Fibroblast of the aortic adventitia (primary cell): ENCODE measurements at places on chromosomes 16 and 17. TPM values are rescaled to one million over a fixed set of nuclear protein-coding genes. Genes with fewer than 3 reads are reported as not detected.

DNA sequence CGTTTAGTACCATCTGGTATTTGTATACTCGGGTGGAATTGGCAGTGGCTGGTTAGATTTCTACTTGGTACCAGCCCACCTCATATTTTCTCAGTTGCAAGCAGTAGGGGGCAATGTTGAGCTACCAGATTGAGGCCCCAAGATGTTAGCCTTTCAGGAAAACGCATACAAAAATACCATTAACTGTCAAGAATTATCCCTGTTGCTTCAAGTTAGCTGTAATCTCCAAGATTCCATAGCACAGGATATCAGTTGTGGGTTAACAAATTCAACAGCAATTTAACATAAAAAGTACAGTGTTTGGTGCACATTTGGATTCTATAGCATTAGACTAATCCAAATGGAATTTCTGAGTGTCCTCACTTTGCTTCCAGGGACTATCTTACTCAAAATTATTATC lies 188.2 kb downstream of the FTO start:
- peak; percentile 86 for DNase-seq

DNA sequence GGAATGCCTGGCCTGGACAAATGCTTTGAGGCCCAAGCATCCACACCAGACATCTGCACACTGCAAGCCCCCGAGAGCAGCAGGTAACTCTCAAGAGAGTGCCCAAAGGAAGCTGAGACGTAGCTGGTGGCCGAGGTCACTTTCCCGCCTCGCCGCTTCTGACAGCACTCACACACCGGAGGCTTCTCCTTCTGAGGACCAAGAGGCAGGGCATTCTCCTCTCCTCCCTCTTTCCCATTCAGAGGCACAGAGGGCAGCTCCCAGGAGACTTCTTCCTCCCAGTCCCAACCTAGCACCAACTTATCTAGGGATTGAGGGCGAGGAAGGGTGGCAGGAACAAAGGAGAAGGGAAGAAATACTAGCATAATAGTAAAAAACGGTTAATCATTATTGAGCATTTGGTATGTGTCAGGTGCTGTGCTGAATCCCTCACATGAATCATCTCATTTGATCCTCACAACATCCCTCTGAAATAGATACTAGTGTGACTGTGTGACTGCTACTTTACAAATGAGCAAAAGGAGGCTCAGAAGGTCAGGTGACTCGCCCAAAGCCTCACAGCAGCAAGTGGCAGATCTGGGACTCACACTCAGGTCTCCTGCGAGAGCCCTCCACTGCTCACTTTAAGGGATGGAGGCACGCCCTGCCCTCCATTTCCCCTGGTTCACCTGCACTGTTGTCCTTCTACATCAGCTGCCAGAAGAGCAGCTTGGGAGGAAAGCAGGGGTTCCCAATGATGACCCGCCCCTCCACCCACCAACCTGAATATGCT lies 41.8 kb downstream of the MYO18A start:
- no peak for DNase-seq

GRCh38 chr16:64900019-64900418 lies 221.8 kb downstream of the CDH11 start:
- no peak for DNase-seq

DNA sequence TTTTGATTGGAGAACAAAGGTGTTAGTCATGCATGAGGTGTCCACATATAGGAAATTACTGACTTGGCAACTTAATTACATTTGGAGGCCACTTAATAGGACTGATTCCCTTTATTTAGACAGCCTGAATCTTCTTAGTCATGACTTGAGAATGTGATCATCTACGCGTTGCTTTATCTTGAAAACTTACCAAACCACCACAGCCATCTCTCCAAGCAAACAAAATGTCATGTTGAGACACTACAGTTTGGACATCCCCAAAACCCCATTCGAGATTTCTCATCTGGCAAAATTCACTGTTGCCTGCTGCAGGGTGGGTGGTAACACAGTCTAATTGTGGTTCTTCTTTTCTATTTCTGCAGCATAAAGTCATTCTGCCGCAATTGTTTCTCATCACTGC lies 176.5 kb upstream of the CDH5 start:
- peak; percentile 98 for DNase-seq

DNA sequence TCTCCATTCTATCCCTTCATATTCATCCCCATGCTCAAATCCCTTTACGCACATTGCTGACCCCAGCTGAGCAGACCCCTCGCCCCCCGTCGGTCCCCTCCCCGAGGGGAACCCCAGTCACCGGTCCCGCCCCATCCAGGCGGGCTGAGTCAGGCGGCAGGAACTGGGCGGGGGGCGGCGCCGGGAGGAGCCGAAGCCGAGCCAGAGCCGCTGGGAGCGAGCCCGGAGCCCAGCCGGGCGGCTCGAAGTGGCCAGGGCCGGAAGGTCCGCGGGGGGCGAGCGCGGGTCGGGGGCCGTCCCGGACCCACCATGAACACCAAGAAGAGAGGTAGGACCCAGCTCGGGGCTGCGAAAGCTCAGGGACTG lies 8.6 kb downstream of the RIPOR1 start:
- DNase-seq = no peak

DNA sequence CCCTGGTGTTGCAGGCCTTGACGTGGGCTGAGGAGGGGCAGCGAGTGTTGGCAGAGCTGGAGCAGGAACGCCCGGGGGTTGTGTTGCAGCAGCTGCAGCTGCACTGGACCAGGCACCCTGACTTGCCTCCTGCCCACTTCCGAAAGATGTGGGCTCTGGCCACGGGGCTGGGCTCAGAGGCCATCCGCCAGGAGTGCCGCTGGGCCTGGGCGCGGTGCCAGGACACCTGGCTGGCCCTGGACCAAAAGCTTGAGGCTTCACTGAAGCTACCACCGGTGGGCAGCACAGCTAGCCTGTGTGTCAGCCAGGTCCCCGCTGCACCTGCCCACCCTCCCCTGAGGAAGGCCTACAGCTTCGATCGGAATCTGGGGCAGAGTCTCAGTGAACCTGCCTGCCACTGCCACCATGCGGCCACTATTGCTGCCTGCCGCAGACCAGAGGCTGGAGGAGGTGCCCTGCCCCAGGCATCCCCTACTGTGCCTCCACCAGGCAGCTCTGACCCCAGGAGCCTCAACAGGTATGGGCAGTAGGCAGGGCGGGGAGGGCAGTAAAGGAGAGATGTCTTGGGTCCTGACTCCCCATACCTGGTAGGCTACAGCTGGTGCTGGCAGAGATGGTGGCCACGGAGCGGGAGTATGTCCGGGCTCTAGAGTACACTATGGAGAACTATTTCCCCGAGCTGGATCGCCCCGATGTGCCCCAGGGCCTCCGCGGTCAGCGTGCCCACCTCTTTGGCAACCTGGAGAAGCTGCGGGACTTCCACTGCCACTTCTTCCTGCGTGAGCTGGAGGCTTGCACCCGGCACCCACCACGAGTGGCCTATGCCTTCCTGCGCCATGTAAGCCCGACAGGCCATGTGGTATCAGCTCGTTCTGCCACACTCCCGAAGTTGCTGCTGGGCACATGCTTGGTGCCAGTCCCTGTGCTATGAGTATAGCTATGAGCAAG lies 5.6 kb downstream of the PLEKHG4 start:
- no peak for DNase-seq

GRCh38 chr16:27973678-27974077 lies 89.8 kb downstream of the GSG1L start:
- DNase-seq = no peak

DNA sequence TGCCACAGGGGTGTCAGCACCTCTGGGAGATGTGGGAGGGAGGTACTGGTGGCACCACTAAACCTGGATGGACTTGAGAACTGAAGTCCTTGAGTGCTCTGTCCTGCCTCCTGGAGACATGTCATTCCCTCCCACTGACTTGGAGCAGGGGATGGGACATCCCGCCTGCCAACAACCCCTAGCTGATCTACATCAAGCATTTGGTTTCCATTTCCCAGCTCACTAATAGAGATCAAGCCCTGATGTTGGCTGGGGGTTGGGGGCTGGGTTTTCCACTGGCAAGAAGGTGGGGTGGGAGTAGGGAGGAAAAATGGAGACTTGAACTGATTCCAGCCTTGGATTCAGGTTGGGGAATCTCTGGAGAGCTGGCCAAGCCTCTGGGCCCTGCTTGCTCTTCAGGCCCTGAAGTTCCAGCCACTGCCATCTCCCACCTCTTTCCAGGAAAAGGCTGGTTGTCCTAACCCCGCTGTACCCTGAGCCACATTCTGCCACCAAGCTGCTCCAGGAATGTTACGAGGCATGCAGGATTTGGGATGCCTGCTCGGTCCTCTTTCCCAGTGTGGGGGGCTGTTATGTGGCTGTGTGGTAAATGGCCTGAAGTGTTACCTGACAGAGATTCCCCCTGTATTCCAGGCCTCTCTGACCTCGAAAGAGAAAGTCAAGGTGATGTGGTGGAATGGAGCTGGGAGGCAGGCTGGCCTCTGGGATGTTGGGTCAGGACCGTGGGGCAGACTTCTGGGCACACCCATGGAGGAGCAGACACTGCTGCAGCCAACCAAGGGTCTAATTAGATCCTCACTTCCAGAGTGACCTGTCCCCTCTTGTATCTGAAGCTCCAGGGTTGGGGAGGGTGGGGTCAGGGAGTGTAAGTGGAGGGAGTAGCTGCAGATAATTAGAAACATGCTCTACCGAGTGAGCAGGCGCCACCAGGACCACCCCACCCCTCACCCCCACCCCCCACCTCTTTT lies 16.7 kb downstream of the IGFBP4 start:
- DNase-seq = no peak

DNA sequence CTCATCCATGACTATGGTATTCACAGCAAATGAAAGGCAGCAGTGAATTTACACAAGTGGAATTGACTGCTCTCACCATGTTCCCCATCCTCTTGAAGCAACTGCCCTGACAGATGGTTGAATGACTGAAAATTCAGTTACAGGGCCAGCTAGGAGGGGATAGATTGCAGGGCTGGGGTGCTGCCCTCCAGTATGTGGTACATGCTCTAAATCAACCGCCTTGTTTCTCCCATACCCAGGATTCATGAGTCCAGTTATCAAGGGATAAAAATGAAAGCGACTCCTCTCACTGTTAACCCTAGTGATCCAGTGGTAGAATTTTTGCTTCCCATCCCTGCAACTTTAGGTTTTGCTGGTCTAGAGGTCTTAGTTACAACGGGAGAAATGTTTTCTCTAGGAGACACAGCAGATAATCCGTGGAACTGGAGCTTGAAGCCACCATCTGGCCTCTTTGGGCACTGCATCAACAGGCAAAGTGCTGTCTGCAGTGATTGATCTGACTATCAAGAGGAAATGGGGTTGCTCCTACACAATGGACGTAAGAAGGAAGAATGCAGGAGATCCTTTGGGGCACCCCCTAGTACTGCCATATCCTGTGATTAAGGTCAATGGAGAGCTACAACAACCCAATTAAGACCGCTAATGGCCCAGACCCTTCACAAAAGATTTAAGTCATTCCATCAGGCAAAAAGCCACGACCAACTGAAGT lies 32.0 kb downstream of the SCPEP1 start:
- DNase-seq = peak; percentile 50

DNA sequence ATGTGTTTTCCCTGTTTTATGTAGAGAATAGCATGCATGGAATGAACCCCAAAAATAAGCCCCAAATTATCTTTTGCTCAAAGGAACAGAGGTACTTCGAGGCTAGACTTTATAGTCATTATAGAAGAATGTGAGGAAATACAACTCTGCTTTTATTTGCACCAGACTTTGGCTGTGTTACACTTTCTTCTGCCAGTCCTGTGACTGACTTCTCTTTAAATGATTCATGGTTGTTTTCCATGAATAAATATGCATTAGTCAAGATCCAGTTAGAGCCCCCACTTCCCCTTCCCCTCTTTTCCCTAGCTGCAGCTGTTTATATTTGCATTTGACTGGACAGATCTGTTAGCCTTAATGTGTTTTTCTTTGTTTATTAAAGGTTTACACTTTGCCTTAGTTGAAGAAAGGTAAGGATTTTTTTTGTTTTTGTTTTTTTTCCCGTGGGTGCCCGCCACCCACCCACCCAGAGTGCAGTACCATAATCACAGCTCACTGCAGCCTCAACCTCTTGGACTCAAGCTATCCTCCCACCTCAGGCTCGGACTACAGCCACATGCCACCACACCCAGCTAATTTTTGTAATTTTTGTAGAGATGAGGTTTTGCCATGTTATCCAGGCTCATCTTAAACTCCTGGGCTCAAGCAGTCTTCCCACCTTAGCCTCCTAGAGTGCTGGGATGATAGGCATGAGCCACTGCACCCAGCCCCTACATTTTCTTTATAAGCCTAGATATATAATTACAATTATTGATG lies 152.6 kb downstream of the CYB561 start:
- peak; percentile 77 for DNase-seq

The TMEM106A gene
- total RNA-seq = 4.3 and 7.2 TPM in 2 replicates

The RNF112 gene
- total RNA-seq = 0.36 and 2.3 TPM in 2 replicates

The GID4 gene
- 5.5 and 7.8 TPM in 2 replicates for total RNA-seq

The PERCC1 gene
- not detected in 2 replicates for total RNA-seq

The TP53TG3F gene
- not detected in 2 replicates for total RNA-seq
